ENCODE measurements at places on chromosomes 1 and 21.

GRCh38 chr1:28507646-28508434 is 2.0 kb downstream of the RCC1 start:
- DNase-seq = no peak

GRCh38 chr21:35095859-35096291 is 46.8 kb upstream of the RUNX1 start:
- DNase-seq = no peak

DNA sequence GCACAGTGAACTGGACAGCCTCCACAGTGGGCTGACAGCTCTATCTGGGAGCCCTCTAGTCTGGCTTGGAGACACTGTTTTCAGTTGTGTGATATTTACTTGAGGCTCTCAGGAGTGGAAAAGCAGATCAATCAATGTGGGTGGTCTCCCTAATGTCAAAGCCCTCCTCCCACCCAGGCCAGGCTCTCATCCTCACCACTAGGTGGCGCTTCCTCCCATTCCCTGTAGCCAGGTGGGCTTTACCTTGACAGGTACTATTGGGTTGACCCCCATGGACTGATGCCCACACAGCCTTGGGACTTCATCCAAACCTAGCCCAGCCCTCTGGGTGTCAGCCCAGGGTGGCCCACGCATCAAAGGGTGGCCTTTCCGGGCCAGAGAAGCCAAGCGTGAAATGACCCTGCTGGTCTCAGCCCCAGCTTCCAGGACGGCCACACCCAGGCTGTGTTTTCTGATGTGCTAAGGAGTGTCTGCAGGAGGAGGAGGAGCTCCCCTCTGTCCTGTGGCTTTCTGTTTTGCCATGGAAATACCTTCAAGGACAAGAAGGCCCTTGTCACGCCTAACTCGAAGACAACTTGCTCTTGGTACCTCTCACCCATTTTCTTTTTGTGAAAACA is 54.0 kb downstream of the CLIC6 start:
- no peak for DNase-seq

GRCh38 chr1:974293-974640 is 7.6 kb downstream of the PERM1 start:
- DNase-seq = no peak

- DNase-seq = no peak
Observed at GRCh38 chr1:155226910-155227260, 18.4 kb downstream of the MTX1 start.
